ENCODE measurements at places on chromosomes 1 and 21.

DNA sequence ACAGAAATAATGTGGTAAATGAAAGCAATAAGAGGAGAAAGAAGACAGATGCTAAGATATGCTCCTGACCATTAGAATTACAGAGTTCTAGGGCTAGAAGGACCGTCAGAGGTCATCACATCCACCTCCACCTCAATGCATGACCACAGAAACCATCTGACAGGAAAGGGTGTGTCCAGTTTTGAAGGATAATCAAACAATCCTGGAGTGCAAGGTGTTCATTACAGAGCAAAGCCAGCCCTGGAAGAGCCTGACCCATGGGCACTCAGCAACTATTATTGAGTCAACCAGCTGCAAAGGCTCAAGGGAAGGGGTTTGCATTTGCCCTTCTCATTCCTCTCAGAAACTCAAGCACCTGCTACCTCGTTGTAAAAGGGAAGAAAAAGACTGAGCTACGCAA is 46.4 kb downstream of the TOR1AIP2 start:
- no peaks in the 10 kb centered on the region for H3K36me3 ChIP-seq
- H3K27ac ChIP-seq = no peak overlapping the region

GRCh38 chr1:52867087-52867863 is 24.7 kb downstream of the ZYG11A start:
- no peaks in the 10 kb centered on the region for H3K36me3 ChIP-seq
- H3K4me3 ChIP-seq = no peak overlapping the region
- no peaks in the 10 kb centered on the region for H3K4me1 ChIP-seq
- DNase-seq = no peak
- no peak overlapping the region for H3K27ac ChIP-seq

DNA sequence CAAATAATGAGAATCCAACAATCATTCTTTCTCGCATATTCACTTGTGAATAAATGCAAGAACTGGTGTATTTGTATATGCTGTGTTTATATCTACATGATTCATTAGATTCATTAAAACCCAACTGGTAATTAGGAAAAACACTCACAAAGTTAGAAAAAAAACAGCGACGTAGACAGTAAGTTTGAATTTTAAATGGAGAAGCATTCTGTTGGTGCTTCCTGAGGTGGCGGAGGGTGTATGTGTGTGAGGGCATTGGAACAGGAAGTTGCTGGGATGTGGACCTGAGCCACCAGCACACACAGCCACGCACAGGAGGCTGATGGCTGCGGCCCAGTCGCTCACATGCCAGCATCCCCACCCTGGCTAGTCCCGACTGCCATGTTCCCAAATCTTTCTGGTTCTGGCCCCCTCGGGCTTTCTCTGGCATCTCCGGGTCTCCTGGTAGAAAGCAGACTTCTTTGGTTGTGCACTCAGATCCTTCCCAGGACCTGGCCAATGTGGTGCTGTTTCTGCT is 121.6 kb upstream of the IRF2BP2 start:
- H3K27me3 ChIP-seq = no peaks in the 10 kb centered on the region
- DNase-seq = no peak
- H3K36me3 ChIP-seq = no peaks in the 10 kb centered on the region
- H3K27ac ChIP-seq = no peak overlapping the region
- peaks cover under 1% of the 10 kb centered on the region for H3K4me1 ChIP-seq

GRCh38 chr1:205480349-205480985 is 24.0 kb upstream of the CDK18 start:
- no peak overlapping the region for H3K4me3 ChIP-seq
- no peaks in the 10 kb centered on the region for H3K36me3 ChIP-seq
- no peaks in the 10 kb centered on the region for H3K27me3 ChIP-seq
- peaks cover 6% of the 10 kb centered on the region for H3K4me1 ChIP-seq
- no peak overlapping the region for H3K27ac ChIP-seq
- DNase-seq = no peak

DNA sequence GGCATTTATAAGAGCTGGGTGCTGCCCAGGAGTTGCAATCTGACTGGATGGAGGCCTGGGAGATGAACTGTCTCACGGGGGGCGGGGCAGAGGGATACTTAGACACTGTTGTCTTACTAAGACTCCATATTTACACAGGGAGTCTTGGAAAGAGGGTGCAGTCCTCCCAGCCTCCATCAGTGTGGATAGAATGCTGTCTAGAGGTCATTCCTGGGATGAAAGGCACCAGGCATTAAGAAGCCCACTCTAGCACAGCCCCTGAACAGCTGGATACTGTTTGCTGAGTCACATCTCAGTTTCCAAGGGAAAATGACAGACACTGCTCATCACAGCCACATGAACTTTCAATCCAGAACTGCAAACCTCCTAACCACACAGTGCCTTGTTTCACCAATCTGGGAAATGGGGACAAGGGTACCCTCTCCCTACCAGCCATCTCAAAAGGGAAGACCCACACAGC is 43.3 kb downstream of the SSBP3 start:
- no peak for DNase-seq
- H3K27me3 ChIP-seq = no peaks in the 10 kb centered on the region
- H3K36me3 ChIP-seq = no peaks in the 10 kb centered on the region
- peaks cover 7% of the 10 kb centered on the region for H3K4me1 ChIP-seq
- no peak overlapping the region for H3K4me3 ChIP-seq
- H3K27ac ChIP-seq = no peak overlapping the region

DNA sequence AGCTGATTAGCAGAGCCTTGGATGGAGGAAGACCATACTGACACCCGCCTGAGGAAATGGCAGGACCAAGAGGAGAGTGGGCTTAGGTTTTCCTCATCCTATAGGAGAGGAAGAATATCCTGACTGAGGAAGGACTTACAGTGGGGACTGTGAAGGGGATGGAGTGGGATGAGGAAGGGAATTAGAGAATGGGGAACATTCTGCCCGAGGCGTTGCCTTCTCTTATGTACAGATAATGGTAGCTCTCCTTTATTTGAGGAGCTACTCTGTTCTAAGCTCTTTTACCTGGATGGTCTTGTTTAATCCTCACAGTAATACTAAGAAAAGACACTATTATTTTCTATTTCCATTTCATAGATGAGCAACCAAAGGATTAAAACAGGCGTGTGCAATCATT is 56.0 kb downstream of the OLFML3 start:
- no peaks in the 10 kb centered on the region for H3K36me3 ChIP-seq
- no peak overlapping the region for H3K4me3 ChIP-seq
- H3K27ac ChIP-seq = peak overlapping the region; percentile 78
- DNase-seq = no peak

DNA sequence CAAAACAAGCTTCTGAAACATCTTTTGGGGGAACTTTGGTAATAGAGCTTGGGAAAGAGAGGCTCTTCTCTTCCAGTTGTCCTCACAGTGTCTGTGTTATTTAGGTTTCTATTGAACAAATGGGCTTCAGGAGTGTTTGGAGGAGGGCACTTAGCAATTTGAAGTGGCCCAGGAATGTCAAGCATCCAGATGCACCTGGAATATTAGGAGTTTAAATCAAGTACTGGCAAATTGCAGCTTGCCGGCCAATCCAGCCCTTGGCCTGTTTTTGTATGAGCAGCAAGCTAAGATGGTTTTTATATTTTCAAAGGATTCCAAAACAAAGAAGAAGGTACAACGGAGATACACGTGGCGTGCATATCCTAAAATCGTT is 94.7 kb downstream of the CCDC185 start:
- no peak overlapping the region for H3K27ac ChIP-seq
- no peak overlapping the region for H3K4me3 ChIP-seq
- H3K4me1 ChIP-seq = 0 out of 2 replicates have a peak, but pooled peaks cover 1% of the 10 kb centered on the region

GRCh38 chr1:87246436-87246835 is 82.2 kb upstream of the LMO4 start:
- H3K36me3 ChIP-seq = no peaks in the 10 kb centered on the region
- H3K4me1 ChIP-seq = no peaks in the 10 kb centered on the region

GRCh38 chr1:31482482-31483011 is 69.5 kb downstream of the SERINC2 start:
- no peak overlapping the region for H3K4me3 ChIP-seq
- H3K36me3 ChIP-seq = no peaks in the 10 kb centered on the region
- DNase-seq = no peak
- H3K27me3 ChIP-seq = no peaks in the 10 kb centered on the region

- H3K4me3 ChIP-seq = no peak overlapping the region
- H3K27me3 ChIP-seq = no peaks in the 10 kb centered on the region
- no peak for DNase-seq
- H3K4me1 ChIP-seq = no peaks in the 10 kb centered on the region
Measured at GRCh38 chr1:234139966-234140365, 233.3 kb upstream of the COA6 start.

DNA sequence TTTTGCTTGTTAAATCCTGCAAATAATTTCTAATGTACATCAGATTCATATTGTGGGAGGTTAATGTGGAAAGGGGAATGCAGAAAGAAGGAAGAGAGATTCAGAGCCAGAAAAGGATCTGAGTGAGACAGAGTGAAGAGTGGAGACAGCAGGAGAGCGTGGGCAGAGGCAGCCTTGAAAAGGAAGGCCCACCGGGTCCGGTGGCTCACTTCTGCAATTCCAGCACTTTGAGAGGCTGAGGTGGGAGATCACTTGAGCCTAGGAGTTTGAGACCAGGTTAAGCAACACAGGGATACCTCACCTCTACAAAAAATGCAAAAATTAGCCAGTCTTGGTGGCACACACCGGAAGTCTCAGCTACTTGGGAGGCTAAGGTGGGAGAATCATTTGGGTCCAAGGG is 222.0 kb upstream of the RAB4A start:
- no peak overlapping the region for H3K4me3 ChIP-seq
- no peaks in the 10 kb centered on the region for H3K36me3 ChIP-seq
- peaks cover 4% of the 10 kb centered on the region for H3K4me1 ChIP-seq
- H3K27ac ChIP-seq = no peak overlapping the region

DNA sequence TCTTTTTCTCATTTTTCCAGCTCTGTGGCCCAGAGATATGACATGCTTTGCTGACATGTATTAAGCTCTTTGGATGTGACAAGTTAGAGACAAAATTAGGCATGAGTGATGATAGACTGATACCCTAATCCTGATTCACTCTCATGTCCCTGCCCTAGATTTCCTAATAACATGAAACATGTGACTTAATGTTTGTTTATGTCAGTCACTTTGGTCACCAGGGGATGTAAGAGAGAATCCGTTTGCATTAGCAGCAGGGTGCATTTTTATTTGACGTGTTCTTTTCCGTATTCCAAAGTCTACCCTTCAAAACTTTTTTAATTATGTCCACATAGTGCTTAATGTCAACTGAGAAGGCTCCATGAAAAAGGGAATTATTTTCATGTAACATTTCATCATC is 192.4 kb downstream of the HMCN1 start:
- no peaks in the 10 kb centered on the region for H3K36me3 ChIP-seq
- H3K27ac ChIP-seq = no peak overlapping the region
- no peak for DNase-seq
- no peaks in the 10 kb centered on the region for H3K4me1 ChIP-seq
- H3K27me3 ChIP-seq = no peaks in the 10 kb centered on the region

DNA sequence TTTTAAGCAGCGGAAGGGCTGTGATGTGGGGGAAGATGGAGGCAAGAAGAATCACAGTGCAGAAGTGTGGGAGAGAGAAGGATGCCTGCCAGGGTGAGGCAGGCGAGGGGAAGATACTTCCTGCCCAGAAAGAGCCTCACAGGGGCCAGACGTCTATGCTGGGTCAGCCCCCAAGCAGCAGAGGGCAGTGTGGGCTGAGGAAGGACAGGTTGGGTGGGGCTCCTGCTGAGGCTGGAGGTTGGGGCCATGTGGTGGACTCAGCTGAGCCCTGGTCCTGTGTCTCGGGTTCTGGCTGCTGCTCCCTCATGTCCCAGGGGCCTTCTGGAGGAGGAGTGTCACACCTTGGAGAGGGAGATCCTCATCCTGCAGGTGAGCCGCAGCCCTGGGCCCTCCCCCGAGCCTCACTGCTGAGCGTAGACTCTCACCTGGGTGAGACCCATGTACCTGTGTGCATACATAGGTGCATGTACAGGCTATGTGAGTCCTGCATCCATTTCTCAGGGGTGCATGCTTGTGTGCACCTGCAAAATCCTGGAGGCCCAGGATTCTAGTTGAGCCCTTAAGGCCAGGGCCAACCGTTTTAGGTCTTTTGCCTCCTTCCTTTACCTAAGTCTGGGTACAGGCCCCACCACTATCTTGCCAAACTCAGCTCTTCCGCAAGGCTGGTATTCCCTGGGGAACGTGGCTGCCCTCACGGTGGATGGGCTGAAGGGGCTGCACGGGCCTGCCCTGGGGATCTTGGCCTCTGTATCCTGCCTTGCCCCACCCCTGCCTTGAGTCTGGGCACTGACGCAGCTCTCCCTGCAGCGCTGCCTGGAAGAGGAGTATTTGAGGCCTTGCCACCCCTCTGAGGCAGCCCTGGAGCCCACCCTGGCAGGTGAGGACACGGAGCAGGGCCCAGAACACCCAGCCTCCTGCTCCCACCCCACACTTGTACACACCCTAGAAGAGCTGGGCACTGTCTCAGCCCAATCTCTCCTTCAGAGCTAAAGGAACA is 3.7 kb downstream of the CCDC24 start:
- no peak overlapping the region for H3K27ac ChIP-seq
- no peaks in the 10 kb centered on the region for H3K36me3 ChIP-seq
- H3K4me3 ChIP-seq = no peak overlapping the region

- no peak overlapping the region for H3K4me3 ChIP-seq
- H3K36me3 ChIP-seq = no peaks in the 10 kb centered on the region
- no peaks in the 10 kb centered on the region for H3K27me3 ChIP-seq
- DNase-seq = no peak
- H3K4me1 ChIP-seq = no peaks in the 10 kb centered on the region
Measured at GRCh38 chr1:84277343-84278059, 24.0 kb upstream of the SAMD13 start.

- H3K4me3 ChIP-seq = no peak overlapping the region
- H3K4me1 ChIP-seq = peaks cover 3% of the 10 kb centered on the region
- no peaks in the 10 kb centered on the region for H3K27me3 ChIP-seq
Measured at GRCh38 chr1:25055324-25055780, 125.3 kb upstream of the RUNX3 start.

DNA sequence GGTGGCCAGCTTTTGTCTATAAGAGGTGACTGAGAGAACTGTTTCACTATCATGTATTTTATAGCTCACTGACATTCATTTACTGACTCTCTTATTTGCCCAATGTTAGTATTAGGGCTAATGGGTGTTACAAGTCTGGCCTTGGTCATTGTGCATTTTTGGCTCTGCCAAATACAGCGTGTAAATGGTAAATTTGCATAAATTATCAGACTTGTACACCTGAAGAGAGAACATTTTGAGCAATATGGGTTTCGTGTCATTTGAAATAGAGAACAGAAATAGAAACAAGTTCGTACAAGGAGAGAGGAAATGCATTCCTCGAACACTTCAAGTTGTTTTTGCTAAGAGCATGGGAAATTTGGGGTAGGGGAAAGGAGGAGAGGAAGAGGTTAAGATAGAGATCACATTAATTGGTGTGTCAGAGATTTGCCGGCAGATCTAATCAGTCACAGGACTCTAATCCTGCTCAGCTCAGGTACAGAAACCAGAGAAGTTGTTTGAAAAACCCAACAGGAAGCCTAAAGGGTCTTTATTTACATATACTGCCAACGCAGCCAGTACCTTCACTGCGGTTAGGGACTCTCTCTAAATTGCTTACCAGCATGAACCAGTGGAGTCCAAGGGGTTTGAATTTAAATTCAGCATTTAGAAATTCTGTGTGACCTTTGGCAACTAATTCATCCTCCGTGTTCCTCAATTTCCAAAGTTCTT is 261.5 kb downstream of the GPATCH2 start:
- H3K4me1 ChIP-seq = peaks cover 9% of the 10 kb centered on the region
- no peak overlapping the region for H3K27ac ChIP-seq
- H3K36me3 ChIP-seq = no peaks in the 10 kb centered on the region
- no peak for DNase-seq
- H3K27me3 ChIP-seq = peaks cover 4% of the 10 kb centered on the region
